SJSA1 (cell line): ENCODE measurements at places on chromosomes 6 and 20.
A peak's percentile ranks its signal among the peaks of the same experiment; 100 is the strongest.

DNA sequence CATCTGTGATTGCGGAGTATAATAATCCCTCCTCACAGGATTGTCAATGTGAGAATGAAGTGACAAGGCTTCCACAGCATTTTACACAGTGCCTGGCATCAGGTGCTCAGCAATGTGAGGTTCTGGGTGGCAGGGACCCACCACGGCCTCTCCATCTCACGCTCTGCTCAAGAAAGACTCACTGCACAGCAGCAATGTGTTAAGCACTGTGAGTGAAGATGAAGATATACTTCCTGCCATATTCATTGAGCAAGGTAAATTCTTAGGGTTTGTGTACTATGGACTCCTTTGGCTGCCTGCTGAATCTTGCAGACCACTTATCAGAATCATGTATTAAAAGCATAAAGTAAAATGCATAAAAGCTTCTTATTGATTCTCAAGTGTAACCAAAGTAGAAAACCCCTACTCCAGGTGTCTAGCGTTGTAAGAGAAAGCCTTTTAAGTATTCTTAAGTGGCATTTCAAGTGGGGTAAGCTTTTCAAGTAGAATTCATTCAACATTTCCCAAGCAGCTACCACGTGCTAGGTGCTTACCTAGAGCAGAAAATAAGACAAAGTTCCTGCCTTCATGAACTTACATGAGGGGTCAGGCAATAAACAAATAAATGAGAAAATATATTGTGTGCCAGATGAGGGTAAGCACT, 17.0 kb upstream of the MEP1A start:
- H3K36me3 ChIP-seq: no peaks in the 10 kb centered on the region
- H3K27ac ChIP-seq: no peak overlapping the region
- H3K4me3 ChIP-seq: no peak overlapping the region
- no peaks in the 10 kb centered on the region for H3K4me1 ChIP-seq
- H3K27me3 ChIP-seq: peaks cover 2% of the 10 kb centered on the region; the same call in 1 of the 2 replicates

DNA sequence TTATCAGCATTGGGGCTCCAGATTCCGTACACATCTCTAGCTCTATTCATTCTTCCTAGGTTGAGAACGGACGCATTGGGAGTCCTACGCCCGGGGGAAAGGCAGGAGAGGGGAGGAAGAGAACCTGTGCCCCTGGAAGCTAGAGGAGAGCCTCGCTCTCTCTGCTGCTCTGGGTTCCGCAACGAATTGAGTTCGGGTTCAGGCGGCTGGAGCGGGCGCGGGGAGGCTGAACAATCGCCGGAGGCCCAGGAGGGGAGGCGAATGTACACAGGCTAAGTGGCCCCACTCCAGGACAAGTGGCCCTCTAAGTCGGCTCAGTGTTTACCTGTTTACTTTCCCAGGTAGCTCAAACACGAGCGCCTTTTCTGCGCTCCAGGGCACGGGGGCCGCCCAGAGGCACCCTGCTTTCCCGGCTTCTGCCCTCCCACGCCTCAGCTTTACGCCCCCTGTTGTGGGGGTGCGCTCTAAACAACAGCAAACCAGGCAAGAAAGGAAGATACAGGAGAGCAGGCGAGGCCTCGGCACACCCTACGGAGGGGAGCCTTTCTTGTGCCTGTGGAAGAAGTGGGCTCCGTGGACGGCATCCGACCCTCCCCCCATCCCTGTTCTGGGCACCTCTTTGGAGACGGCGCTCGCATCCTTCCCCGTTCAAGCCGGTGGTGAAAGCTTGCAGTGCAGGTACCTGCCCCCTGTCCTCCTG, 4.6 kb upstream of the NKX2-2 start:
- H3K36me3 ChIP-seq: no peaks in the 10 kb centered on the region; the same call in 1 of the 2 replicates
- H3K4me1 ChIP-seq: peaks cover 29% of the 10 kb centered on the region

GRCh38 chr6:119314885-119315272, 34.7 kb downstream of the MAN1A1 start:
- H3K4me3 ChIP-seq: no peak overlapping the region
- DNase-seq: no peak
- no peaks in the 10 kb centered on the region for H3K36me3 ChIP-seq
- H3K4me1 ChIP-seq: no peaks in the 10 kb centered on the region
- H3K27me3 ChIP-seq: no peaks in the 10 kb centered on the region

DNA sequence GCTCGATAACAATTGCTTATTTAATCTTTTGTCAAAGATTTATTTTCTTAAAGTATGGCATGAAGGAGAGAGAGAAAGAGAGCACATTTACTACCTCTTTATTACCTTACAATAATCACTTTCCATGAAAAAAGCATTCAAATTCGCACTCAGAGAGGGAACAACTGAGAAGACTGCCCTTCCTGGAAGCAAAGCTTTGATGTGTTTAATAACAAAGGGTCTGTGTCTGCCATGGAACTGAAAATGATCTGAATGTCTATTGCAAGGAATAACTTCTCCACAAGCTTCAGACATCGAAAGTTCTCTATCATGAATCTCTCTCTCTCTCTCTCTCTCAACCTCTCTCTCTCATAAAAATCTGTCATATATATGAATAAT, 308.9 kb downstream of the HDGFL1 start:
- H3K4me1 ChIP-seq: peaks cover 46% of the 10 kb centered on the region
- DNase-seq: no peak
- no peak overlapping the region for H3K4me3 ChIP-seq
- H3K27me3 ChIP-seq: no peaks in the 10 kb centered on the region

- no peak within 1 kb of the TSS for H3K27ac ChIP-seq
- H3K4me3 ChIP-seq: peak within 1 kb of the TSS; percentile 43
- H3K36me3 ChIP-seq: no peaks in the 10 kb centered on the region
- peak; percentile 40 for DNase-seq
- peaks cover 16% of the 10 kb centered on the region for H3K4me1 ChIP-seq
- H3K27me3 ChIP-seq: peaks cover 68% of the 10 kb centered on the region
Measured at GRCh38 chr6:88165844-88166492, at the start of gene CNR1. CNR1 (minus strand) TSS chr6:88166347; CDS start chr6:88145274, 21,073 bp downstream.

GRCh38 chr20:23205211-23205610, 119.1 kb upstream of the CD93 start:
- no peaks in the 10 kb centered on the region for H3K36me3 ChIP-seq
- H3K27ac ChIP-seq: no peak overlapping the region
- no peak for DNase-seq
- no peaks in the 10 kb centered on the region; the same call in 1 of the 2 replicates for H3K27me3 ChIP-seq

DNA sequence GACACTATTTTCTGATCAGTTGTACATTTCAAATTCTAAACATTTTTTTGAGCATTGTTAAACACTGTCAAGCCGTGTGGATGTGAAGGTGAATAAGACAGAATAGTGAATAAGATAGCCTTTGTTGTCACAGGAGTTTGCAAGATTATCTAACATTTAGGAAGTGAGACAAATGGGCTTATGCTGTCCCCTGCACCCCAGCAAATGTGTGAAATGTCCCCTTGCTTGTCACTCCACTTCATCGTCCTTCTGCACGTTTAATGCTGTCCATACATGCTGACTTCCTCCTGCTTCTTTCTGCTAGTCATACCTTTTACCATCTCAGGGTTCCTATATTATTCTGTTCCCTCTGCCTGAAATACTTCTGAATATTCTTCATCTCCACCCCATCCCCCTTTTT, 62.6 kb downstream of the CBFA2T2 start:
- no peak for DNase-seq
- no peaks in the 10 kb centered on the region for H3K27me3 ChIP-seq

- peak; percentile 65 for DNase-seq
- peak overlapping the region; percentile 79 for H3K27ac ChIP-seq
- peak overlapping the region; percentile 30 for H3K4me3 ChIP-seq
Measured at GRCh38 chr6:148509800-148510581, 167.4 kb downstream of the SASH1 start.

DNA sequence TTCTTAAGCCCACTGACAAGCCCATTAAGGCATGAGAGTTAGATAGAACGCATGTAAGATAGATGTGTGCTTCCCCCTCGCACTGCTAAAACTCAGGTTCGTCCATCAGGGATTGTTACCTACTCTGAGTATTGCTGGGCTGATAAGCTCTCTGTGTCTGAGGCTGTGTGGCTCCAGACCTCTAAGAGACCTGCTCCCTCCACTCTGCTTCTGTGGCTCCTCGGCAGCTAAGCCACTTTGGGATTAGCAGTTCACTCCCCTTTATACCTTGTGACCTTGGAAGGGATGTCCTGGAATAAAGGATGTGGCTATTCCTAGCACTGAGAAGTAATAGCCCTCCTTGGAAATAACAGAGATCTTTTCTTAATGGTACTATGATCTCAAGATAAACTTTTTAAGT, 164.9 kb downstream of the TMEM242 start:
- H3K27ac ChIP-seq: no peak overlapping the region
- no peak overlapping the region for H3K4me3 ChIP-seq
- no peak for DNase-seq
- no peaks in the 10 kb centered on the region for H3K4me1 ChIP-seq
- peaks cover 8% of the 10 kb centered on the region for H3K36me3 ChIP-seq

- no peaks in the 10 kb centered on the region; the same call in 1 of the 2 replicates for H3K27me3 ChIP-seq
- no peak for DNase-seq
- H3K4me1 ChIP-seq: no peaks in the 10 kb centered on the region
- no peak overlapping the region for H3K4me3 ChIP-seq
- H3K36me3 ChIP-seq: no peaks in the 10 kb centered on the region
Measured at GRCh38 chr6:20332441-20333006, 69.2 kb upstream of the E2F3 start.

GRCh38 chr6:105859457-105859856, 226.7 kb upstream of the PRDM1 start:
- no peak overlapping the region for H3K4me3 ChIP-seq
- no peaks in the 10 kb centered on the region for H3K36me3 ChIP-seq
- H3K27ac ChIP-seq: no peak overlapping the region
- H3K27me3 ChIP-seq: no peaks in the 10 kb centered on the region
- H3K4me1 ChIP-seq: no peaks in the 10 kb centered on the region
- DNase-seq: no peak

GRCh38 chr6:27296106-27296783, 15.8 kb downstream of the POM121L2 start:
- no peaks in the 10 kb centered on the region for H3K4me1 ChIP-seq
- H3K36me3 ChIP-seq: no peaks in the 10 kb centered on the region
- no peaks in the 10 kb centered on the region for H3K27me3 ChIP-seq

DNA sequence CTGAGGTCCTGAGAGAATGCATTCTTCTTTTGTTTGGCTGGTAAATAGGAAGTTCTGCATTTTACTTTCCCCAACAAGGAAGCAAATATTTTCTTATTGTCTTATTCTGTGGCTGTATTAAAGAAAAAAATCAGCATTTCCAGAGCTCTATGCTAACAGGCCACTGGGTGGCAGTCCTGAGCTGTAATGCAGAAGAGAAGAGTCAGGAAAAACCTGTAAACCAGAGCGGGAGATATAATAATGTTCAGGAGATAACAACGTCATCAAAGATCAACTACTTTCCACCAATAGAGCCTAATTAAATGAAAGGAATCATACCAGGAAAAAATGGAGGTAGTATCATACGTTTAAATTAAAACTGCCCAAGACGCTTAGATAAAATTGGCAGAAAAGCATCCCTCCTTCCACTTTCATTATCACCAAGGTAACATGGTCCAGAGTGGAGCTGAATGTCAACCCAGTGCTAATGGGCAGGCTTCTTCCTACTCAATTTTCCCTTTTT, 55.6 kb upstream of the CARMIL1 start:
- peak overlapping the region; percentile 15; the same call in 1 of the 2 replicates for H3K4me3 ChIP-seq
- H3K27me3 ChIP-seq: no peaks in the 10 kb centered on the region
- no peaks in the 10 kb centered on the region for H3K36me3 ChIP-seq
- no peak overlapping the region for H3K27ac ChIP-seq

- DNase-seq: no peak
- H3K4me3 ChIP-seq: no peak overlapping the region
- H3K4me1 ChIP-seq: no peaks in the 10 kb centered on the region
Measured at GRCh38 chr6:89559487-89559886, 79.1 kb downstream of the LYRM2 start.

DNA sequence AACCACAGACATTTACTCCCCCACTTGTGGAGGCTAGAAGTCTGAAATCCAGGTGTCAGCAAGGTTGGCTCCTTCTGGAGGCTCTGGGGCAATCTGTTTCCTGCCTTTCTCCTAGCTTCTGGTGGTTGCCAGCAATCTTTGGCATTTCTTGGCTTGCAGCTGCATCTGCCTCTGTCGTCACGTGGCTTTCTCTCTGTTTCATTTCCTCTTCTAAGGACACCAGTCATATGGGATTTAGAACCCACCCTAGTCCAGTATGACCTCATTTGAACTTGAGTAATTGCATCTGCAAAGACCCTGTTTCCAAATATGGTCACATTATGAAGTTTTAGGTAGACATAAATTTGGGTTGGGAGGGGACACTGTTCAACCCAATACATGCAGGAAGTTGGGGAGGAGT, 56.2 kb upstream of the EPB41L1 start:
- H3K27me3 ChIP-seq: peaks cover 11% of the 10 kb centered on the region
- H3K36me3 ChIP-seq: no peaks in the 10 kb centered on the region
- DNase-seq: no peak
- H3K4me1 ChIP-seq: peaks cover 24% of the 10 kb centered on the region
- H3K27ac ChIP-seq: no peak overlapping the region

DNA sequence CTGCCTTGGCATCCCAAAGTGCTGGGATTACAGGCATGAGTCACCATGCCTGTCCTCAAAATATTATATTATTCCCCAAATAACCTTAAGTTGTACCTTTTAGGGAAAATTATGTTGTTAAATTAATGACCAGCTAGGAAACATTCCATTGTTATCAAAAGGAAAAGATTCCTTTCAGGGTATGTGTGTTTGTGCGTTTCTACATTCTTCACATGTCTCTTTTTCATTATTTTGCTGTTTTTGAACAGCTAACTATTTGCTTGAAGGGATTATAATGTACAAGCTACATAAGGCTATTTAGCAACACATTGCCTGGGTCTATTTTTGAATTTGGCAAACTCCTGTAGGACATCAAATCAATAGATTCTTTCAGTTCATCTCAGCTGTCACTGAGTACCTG, 57.1 kb downstream of the GJA1 start:
- no peak overlapping the region for H3K27ac ChIP-seq
- H3K36me3 ChIP-seq: no peaks in the 10 kb centered on the region
- no peak overlapping the region for H3K4me3 ChIP-seq
- H3K4me1 ChIP-seq: no peaks in the 10 kb centered on the region
- no peak for DNase-seq
- no peaks in the 10 kb centered on the region for H3K27me3 ChIP-seq

- no peak for DNase-seq
- H3K27me3 ChIP-seq: no peaks in the 10 kb centered on the region
- H3K4me1 ChIP-seq: peaks cover 30% of the 10 kb centered on the region
- H3K36me3 ChIP-seq: peaks cover 26% of the 10 kb centered on the region
- H3K4me3 ChIP-seq: no peak overlapping the region; the same call in 1 of the 2 replicates
Measured at GRCh38 chr6:33324125-33324524, 6.6 kb upstream of the ZBTB22 start.

GRCh38 chr6:91281901-91282300, 695.0 kb upstream of the MAP3K7 start:
- H3K27me3 ChIP-seq: no peaks in the 10 kb centered on the region
- H3K27ac ChIP-seq: no peak overlapping the region
- no peak overlapping the region for H3K4me3 ChIP-seq
- DNase-seq: no peak

DNA sequence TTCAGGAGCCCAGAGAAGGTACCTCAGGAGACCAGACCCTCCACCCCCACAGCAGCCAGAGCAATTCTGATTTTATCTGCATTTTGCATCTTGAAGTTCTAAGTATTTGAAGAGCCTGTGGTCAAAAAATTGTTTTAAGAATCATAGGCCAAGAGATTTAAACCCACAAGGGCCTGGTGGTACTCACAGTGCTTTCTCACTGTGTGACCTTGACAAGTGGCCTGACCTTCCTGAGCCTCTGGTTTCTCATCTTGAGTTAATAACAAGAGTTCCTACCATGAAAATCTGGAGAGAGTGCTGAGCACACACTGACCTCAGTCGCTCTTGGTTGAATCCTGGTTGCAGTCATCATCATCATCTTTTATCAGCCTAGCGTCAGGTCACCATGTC, 45.4 kb upstream of the ID1 start:
- DNase-seq: no peak
- no peak overlapping the region for H3K4me3 ChIP-seq
- peak overlapping the region; percentile 89 for H3K27ac ChIP-seq
